ENCODE measurements at places on chromosomes 13 and 19. TPM values are rescaled to one million over a fixed set of nuclear protein-coding genes. Genes with fewer than 3 reads are reported as not detected.

SLC7A9 gene
- not detected for total RNA-seq

GRCh38 chr19:4136680-4137088 lies 12.8 kb upstream of the MAP2K2 start:
- no peak for DNase-seq

- no peak for DNase-seq
Observed at GRCh38 chr13:95335667-95336066, 34.4 kb upstream of the ABCC4 start.

GRCh38 chr13:110676595-110677587 lies 29.0 kb downstream of the CARS2 start:
- no peak for DNase-seq

- DNase-seq, result no peak
Observed at GRCh38 chr13:92255526-92255925, 857.1 kb downstream of the GPC5 start.

ZNF253 gene
- 3.6 TPM for total RNA-seq

DNA sequence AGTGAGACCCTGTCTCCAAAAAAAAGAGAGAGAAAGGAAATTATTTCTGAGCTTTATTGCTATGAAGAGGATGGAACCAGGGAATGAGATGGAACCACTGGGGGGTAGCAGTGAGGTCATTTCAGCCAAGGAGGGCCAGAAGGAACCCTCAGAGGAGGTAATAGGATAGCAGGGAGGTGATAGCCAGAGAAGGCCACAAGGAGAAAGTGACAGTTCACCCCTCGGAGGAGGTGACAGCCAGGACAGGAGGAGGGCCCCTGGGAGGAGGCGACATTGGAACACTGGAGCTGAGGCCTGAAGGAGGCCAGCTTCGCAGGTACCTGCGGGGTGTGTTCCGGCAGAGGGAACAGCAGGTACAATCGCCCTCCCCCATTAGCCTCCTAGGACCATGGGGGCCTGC lies 675 bp upstream of the PGPEP1 start:
- DNase-seq, result peak; percentile 25

NCLN gene
- 32.8 TPM for total RNA-seq
